Retinal pigment epithelial cell (primary cell): ENCODE measurements at places on chromosomes 11 and 22.

DNA sequence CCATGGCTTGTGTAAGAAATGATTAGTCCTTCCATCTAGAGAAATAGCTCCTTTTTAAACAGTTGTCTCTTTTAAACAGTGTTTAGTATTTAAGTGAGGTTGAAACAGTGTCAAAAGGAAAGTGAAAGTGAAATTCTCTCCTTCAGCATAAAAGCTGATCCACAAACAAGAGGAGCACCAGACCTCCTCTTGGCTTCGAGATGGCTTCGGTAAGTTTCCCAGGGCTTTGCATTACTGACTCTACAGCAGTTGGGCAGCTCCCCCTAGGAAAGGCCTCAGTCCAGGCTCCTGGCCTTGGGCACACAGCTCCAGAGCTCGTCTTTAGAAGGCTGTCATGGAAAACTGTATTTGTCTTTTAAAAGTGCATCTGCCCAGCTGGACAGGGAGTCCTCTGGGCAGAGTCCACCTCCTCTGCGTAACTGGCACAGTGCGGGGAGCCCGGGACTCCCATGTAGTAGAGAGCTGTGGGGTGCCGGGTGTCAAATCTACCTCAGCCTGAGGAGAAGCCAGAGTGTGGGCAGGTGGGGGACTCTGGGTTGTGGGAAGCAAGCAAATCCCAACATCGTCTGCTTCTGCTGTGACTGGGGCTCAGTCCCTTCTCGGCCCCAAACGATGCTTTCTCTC lies at the start of gene PLAAT4:
TSS of gene PLAAT4 (plus strand) at position 140 of the 624 bp plus-strand sequence. CDS start at position 201, 61 bp downstream.
- no peak for DNase-seq

DNA sequence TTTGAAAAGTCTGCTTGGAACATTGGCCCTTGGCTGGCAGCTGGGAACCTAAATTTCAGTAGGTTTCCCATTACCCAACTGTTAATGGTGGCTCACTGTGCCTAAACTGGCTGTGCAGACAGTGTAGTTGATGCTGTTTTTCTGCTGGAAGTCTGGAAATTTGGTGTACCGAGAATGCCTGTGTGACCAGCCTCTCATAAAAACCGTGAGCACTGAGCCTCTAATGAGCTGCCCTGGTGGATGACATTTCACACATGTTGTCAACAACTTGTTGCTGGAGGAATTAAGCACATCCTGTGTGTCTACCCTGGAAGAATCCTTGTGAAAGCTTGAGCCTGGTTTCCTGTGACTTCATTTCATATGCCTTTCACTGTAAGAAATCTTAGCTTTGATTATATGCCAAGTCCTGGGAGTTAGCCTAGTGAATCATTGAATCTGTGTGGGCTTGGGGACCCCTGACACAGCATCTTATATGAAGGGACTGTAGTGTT lies 131.1 kb downstream of the LDLRAD3 start:
- DNase-seq, result peak; percentile 75

DNA sequence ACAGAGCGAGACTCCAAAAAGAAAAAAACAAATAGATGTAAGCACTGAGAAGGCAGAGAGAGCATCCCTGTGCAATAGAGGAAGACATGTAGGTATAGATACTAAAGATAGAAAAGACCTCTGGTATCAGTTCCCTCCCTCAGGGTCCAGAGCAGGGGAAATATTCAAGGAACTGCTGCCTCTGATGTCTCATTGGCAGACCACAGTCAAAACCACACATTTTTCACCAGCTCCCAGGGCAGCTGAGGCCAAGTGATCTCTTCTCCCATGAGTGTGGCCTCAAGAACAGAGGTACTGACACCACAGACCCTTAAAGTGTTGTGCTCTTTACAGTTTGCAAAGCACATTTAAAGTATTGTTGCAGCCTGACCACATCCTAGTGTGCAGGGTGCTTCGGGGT lies 288.5 kb downstream of the NTM start:
- no peak for DNase-seq

- no peak for DNase-seq
Observed at GRCh38 chr11:113994077-113994954, 19.4 kb downstream of the HTR3A start.
